ENCODE measurements at places on chromosomes 13 and 19.

DNA sequence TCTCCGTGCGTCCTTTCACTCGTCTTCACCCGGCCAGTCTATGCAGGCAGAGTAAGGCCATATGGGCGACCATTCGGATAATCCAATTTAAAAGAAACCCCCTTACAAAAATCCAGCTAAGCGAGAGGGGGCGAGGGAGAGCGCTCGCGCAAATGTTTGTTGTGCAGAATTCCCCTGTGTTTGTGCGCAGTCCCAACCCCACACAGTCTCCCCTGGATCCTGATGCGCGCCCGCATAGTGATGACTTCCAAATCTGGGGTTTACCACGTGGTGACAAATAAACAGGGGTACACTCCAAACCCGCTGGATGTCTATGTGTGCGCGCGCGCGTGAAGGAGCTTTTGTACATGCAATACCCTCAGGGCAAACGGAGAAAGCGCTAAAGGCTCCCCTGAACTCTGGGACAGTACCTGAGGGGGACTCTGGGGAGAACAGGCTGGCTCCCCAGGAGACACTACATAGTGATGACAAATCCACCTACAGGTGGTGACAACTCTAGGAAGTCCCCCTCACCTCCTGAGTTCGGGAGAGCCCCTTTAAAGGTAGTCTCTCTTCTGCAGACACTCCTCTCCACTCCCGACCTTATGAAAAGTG, 8.5 kb downstream of the SOX21 start:
- DNase-seq, result no peak

DNA sequence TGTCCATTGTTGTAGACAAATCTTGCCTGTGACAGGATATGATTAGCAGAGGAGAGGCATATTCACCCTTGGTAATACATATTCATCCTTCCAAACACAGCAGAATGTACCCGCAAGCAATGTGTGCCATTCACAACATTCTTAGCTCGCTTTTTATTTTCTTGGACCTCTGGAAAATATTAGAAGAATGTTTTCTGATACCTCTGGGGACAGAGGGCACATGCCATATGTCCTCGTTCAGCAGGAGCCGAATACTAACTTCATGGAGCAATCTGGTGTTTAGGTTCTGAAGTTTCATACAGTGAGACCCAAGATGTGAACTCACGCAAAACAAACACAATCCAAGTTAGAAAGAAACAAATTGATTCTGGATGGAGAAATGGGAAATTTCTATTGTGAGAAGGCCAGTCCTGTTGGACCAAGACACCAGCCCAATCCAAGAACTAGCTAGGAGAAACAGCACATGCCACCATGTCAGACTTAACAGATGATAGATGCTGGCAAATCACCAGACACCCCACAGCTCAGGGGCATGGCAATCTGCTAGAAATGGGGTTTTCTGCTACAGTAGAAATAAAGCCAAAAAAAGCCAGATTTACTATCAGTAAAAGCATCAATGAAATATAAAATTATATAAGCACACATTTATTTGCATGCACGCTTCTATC, 297.4 kb downstream of the DCLK1 start:
- peak; percentile 63 for DNase-seq

DNA sequence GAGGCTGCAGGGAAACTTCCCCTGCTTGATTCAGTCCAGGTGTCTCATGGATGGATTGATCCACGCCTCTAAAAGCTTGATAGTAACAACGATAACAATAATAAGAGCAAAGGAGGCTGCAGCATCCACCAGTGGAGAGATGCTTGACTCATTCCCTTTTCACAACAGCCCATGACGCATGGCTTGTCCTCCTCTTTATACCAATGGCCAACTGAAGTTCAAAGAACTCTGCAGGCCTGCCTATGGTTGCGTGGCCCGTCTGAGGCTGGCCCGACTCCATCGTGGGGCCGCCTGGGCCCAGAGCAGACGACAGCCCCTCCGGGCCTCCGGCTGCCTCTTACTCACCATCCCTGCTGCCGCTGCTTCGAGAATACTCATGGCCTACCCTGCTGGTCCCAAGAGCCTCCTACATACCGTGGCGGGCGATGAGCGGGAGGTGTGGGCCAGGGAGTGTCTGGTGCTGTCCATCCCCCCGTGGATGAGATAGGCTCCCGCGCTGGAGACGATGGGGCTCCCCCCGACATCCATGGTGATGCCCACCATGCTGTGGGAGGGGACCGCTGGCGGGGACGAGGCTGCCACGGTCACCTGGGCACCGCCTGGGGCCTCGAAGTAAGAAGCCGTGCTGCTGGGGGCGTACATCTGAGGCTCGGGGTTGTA, 61.8 kb upstream of the RANBP3 start:
- DNase-seq, result no peak

GRCh38 chr13:99867535-99868257, 103.9 kb downstream of the ZIC5 start:
- no peak for DNase-seq

DNA sequence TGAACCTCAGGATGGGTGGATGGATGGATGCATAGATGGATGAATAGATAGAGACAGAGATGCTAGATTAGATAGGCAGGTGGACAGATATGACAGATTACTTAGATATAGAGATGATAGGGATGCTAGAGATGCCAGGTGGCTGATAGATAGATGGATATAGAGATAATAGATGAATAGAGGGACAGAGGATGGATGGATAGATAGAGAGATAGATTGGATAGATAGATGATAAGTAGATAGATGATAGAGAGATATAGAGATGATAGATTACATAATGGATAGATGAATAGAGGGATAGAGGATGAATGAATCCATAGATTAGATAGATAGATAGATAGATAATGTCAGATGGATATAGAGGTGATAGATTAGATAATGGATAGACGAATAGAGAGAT, 88.4 kb upstream of the TM9SF2 start:
- DNase-seq, result no peak

GRCh38 chr19:46927893-46928292, 67.1 kb downstream of the ARHGAP35 start:
- no peak for DNase-seq

GRCh38 chr13:31000889-31001288, 68.4 kb downstream of the TEX26 start:
- DNase-seq, result no peak

DNA sequence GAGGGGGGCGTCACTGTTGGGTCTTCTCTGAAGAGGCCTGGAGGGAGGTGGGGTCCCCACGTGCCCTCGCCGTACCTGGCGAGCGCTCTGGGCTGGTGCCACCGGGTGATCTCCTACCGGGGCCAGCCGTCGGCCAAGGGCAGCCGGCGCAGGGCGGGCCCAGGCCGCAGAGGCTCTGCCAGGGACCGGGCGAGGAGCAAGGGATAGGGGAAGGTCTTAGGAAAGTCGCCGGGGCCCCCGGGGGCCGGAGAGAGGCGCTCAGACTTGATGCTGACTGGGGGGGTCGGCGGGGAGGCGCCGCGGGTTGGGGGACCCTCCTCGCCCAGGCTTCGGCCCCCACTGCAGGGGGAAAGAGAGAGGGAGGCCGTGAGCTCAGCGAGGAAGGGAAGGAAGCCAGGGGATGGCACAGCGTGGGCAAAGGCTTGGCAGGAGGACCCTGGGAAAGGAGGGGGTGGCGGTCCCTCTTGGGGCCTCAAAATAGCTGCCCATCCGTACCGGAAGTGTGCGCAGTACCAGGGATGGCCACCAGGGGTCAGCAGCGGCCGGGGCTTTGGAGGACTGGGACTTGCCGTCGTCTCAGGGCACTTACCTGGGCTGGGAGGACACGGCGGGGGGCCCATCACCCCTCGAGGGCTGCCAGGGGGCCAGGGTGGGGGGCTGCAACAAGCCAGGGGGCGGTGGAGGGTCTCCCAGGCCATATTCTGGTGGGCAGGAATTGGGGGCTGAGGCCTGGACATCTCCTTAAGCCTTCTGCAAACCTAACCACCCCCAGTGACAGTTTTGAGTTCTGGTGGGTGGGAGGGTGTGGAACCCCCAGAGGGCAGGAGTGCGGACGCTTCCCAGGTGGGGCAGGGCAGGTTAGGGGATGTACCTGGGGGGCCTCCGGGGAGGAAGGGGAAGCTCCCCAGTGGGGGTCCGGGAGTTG, 7.7 kb upstream of the TMEM161A start:
- DNase-seq, result peak; percentile 33

GRCh38 chr19:43774103-43774939, 6.5 kb downstream of the KCNN4 start:
- DNase-seq, result no peak

- no peak for DNase-seq
Measured at GRCh38 chr13:91896547-91896946, 498.1 kb downstream of the GPC5 start.

- DNase-seq, result no peak
Measured at GRCh38 chr19:7258840-7259395, 35.3 kb downstream of the INSR start.

DNA sequence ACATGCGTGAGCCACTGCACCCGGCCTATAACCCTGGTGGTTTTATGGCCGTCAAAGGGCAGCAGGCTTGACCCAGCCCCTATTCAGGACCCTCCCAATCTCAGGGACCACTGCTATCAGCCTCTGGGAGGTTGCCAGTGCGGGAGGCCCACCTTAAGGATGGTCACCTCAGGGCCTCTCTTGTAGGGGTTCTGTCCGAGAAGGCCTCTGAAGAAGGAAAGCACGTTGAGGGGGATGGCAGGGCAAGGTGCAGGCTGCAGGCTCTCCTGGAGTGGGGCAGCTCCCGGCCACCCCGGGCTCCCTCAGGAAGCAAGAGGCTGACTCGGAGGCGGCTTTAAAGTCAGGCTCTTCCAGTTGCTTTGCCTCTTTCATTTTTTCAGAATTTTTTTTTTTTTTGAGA, 6.0 kb upstream of the GRTP1 start:
- no peak for DNase-seq

- no peak for DNase-seq
Measured at GRCh38 chr13:97313551-97314260, 91.6 kb downstream of the MBNL2 start.

DNA sequence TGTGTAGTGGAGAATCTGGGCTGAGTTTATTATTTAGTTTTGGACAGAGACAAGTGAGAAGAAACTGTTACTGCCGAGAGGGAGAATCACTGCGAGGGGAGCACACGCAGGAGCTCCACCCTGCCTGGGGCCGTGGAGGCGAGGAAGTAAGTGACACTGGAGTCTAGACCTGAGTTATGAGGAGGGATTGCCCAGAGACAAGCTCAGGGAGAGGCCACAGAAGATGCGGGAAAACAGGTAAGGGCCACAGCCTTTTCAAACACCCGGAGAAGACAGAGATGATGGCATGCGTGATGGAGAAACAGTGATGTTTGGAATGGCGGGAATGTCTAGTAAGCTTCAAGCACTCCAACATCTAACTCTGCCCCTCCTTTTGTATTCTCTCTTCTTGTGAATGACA, 84.1 kb downstream of the TNFSF11 start:
- DNase-seq, result no peak

DNA sequence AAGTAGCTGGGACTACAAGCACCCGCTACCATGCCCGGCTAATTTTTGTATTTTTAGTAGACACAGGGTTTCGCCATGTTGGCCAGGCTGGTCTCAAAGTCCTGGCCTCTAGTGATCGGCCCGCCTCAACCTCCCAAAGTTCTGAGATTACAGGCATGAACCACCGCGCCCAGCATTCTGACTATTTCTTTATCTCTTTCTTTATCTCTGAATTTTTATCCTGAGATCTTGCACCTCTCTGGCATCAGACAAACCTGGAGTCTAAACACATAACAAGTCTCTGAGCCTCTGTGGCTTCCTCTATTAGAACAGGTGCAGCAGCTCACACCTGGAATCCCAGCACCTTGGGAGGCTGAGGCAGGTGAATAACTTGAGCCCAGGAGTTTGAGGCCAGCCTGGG, 28.5 kb downstream of the ARHGEF18 start:
- no peak for DNase-seq

DNA sequence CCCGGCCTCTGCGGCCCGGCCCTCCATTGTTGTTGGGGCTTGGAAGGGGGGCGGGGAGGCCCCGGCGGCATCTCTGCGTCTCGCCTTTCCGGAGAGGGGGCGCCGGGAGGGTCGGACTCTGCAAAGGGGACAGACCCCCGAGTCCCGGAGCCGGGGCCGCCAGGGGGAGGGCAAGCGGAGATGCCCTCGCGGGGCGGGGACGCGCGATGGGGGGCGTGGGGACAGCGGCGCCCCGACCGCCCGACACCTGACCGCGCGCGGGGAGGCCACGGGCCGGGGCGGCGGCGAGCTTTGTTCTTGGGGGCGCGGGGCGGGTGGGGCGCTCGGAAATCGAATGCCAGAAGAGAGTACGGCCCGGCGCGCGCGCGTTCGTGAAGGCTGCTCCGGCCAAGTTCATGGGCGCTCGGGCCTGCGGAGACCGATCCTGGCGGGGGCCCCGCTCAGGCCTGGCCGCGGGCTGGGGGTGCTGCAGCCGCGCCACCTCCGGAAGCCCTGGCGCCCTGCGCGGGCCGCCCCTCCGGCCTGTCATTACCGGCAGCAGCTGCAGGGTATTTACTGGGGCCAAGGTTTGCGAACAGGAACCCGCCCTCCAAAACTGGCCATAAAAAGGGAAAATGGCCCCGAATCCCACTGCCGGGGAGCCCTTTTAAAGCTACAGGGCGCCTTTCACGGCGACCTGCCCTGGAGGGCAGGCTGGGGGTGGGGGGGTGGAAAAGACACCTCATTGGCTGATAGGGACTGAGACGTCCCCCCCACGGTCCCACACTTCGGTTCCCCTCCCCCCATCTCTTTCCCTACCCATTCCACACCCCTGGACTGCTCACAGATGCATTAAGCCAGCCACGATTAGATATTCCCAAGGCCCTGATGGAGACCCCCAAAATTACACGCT, 11.1 kb upstream of the NANOS3 start:
- DNase-seq, result no peak

DNA sequence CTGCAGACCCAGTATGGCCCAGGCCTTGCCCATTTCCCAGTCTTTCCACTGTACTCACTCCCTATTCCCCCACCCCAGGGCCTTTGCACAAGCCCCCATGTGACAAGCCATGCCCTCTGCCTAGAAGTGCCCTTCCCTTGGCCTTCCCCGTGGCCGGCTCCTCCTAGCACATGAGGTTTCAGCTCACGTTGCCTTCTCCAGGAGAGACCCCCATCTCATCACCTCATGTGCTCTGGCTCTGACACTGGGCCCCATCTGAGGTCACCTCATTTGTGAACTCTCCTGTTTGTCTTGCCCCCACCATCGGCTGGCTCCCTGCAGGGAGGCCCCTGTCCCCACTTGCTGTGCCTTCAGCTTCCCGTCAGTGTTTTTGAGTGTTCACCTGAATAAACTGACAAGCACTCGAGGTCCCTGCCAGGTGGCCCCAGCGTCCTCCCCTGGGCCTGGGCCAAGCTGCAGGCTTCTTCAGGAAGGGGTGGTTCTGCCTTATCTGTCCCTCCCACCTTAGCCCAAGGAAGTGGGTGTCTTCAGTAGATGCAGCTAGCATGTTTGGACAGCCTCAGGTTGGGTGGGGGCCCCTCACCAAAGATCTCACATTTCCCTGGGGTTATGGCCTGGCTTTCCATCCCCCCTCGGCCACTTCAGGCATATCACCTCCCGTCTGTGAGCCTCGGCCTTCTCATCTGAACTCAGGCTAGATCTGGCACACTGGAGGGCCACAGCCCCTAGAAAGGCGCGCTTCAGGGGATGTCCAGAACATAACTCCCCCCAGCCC, 3.8 kb upstream of the SLC25A42 start:
- no peak for DNase-seq

GRCh38 chr19:53002479-53002878, 11.2 kb upstream of the ERVV-1 start:
- no peak for DNase-seq

All from NCI-H1694 treated with DMSO at 0.1 percent for 48 hours (cell line).